HepG2 (cell line): ENCODE measurements at places on chromosomes 1 and 21.
A peak's percentile ranks its signal among the peaks of the same experiment; 100 is the strongest.

GRCh38 chr1:201551877-201552731 is 13.2 kb downstream of the NAV1 start:
- DNase-seq = no peak

GRCh38 chr1:111963985-111964738 is 25.3 kb downstream of the KCND3 start:
- no peak for DNase-seq

- DNase-seq = no peak
Observed at GRCh38 chr1:12739613-12740012, 6.4 kb upstream of the CFAP107 start.

DNA sequence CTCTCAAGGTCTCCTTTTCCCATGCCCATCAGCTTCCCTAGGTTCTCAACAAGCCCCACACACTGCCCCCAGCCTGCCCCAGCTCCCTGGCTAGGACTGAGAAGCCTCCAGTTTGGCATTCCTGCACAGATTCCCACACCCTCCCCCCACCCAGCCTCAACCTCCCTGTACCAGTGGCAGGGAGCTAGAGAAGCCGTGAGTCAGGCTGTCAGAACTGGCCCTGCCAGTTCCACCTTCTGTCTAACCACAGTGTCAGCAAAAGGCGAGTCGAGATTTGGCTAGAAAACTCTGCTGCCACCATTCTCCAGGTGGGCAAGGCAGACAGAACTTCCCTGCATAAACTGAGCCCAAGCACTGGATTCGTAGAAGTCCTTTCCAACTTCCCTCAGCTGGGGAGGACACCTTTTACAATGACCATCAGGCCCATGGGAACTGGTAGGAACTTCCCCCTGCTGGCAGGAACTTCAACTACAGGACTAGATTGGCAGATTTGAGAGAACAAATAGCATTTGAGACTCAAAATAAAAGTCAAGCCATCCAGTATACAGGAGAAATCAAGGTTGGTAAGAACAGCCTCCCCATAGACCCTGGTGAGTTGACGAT is 31.0 kb downstream of the TNNT2 start:
- DNase-seq = peak; percentile 23

DNA sequence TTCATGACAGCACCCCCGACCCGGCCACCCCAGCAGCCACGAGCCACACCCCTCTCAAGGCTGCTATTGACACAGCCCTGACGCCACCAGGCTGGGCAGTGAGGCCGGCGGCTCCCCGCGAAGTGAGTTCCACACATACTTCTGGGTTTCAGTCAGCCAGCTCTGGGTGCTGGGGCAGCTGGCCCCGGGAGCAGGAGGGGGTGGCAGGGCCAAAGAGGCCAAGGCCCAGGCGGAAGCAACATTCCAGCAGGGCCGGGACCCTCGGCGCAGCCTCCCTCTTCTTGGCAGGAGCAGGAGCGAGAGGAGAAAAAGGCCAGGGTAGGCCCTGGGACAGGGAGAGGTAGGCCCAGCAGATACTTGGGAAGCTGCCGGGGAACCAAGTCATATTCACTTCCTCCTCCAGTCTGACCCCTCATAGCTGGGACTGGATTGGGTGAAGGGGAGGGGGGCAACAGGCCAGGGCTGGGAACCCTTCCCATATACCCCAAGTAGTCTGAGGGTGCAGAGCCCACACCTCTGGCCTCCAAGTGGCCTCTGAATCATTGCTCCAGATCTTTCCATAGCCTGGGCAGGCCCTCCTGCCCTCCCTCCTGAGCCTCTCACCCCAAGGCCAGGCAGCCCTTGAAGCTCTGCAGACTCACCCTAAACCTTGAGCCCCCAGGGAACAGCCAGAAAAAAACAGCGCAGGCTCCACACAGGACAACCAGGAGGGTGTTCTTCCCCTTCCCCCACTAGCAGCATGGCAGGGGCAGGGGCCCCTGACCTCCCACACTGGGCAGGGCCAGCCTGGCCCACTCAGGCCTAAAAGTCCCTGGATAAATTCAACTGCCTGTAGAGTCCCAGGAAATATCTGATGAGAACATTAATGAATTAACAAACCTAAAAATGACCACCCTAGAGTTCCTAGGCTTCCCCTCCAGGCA is 5.7 kb downstream of the HSPG2 start:
- peak; percentile 91 for DNase-seq

GRCh38 chr21:34018910-34019309 is 54.5 kb upstream of the MRPS6 start:
- no peak for DNase-seq
